ENCODE measurements at places on chromosomes 4 and X.

DNA sequence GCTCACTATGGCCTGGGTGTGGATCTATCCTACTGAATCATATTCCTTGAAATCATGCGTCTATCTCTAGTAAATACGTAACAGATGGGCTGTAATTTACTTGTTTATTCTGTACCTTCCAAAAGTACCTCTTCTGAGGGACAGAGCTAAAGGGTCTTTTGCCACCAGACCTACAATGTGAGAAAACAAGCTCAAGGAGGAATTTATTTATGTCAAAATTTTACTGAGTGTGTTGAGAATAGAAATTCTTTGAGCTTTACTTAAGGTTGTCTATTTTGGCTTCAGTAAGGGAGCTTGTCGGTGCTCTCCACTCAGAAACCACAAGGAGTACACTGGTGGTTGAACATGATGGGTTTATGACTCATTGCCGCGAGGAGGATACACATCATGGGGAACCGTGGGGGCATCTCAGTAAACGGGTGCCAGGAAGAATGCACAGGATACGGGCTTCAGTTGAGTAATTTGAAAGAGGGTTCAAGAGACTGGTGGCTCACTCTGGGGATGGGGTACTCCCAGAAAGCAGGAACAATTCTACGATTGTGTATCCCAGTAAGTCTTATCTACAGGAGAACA is 3.0 kb downstream of the ANK2 start:
- no peak for DNase-seq

DNA sequence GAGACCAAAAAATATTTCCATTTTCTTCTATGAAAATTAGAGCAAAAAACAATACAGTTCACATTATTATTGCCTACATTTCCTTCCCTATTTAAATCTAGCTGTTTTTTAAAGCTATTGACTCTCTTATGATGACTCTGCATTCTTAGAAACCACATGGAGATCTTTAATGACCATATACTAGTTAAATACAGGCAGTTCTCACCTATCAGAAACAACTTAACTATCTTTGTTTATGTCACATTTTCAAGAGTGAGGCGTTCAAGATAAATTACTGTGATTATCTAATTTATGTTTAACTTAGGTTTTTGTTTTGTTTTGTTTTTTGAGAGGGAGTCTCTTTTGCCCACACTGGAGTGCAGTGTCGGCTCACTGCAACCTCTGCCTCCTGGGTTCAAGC is 3.0 kb downstream of the CISD2 start:
- no peak for DNase-seq

DNA sequence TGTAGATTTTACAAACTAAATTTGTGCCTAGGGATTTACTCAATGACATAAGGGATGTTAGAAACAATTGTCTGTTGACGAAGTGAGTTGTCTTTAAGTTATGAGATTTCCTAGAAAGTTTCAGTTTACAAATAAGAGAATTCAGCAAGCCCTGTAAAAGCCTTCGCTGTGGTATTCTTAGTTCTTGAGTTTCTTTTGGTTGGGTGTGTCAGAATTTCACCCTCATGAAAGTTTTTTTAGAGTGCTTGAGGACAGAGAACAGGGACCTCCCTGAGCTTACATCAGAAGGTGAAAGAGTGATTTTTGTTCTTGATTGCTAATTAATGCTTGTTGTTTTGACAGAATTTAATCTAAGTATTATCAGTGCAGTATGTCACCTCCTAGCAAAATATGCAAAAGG is 2628.2 kb downstream of the ARAP2 start:
- DNase-seq, result no peak

GRCh38 chrX:120697053-120697452 is 67.2 kb upstream of the C1GALT1C1 start:
- no peak for DNase-seq

DNA sequence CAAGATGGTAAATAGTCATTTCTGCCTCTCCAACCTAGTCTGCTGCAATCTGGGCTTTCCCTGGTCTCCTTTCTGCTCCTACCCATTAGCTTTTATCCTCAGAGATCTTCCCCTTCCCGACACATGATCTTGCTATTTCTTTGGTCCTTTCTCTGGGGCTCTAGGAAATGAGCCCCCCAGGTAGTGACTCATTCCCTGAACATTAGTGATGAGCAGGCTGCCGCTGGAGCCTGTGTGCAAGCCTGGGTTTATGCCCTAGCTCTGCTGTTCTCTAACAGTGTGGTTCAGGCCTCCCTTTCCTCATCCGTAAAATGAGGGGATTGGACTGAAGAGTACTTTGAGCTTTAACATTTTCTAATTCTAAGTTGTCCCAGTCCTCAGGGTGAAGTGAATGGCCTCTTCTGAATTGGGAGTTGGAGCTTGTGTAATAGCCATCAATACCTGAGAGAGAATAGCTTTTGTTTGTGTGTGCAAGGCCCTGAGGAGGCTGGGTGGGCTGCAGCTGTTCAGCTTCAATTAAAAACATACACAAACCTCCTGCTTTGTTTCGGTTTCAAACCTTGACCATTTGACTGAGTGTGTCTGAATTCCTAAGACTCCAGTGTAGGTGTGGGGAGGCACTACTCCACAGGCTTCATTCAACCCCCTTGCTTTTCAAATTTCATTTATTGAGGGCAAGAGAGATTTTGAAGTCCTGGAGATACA is 115.6 kb upstream of the SCML1 start:
- DNase-seq, result no peak

- no peak for DNase-seq
These were observed 178.6 kb downstream of the ADAMTS3 start for GRCh38 chr4:72390409-72390808.
